ENCODE measurements at places on chromosomes 5 and 9.

DNA sequence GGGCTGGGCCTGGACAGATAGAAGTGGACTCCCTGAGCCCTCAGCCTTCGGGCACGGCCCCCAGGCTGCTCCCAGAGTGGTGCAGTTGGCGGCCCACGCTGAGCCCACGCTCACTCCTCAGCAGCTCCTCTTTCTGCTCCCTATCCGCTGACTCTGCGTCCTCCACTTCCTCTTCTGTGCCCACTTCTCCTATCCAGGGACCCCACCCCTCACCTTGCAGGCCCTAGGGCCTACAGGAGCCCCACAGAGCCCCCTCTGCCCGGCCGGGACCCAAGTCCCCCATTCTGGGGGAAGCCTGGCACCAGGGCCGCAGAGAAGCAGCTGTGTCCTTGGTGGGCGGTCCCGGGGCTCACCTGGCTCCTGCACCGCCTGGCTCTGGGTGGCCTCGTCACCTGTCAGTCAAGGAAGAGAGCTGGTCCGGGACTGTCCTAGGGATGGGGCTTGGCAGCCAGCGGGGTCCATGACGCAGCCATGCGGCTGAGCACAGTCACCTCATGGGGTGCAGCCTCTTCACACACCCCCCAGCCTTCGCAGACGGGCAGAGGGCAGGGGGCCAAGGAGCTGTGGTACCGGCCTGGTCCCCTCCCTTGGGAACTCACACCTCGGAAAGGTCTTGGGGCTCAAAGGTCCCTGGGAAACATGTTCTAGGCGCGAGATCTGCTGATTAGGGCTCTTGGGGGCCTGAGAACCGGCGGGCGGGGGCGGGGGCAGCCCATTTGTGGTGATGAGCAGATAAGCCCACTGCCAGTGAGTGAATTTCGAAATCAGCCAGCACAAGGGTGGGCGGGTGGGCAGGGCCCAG, 5.4 kb upstream of the NRARP start:
- DNase-seq = no peak

GRCh38 chr9:81522716-81523551, 166.4 kb downstream of the TLE1 start:
- peak; percentile 50 for DNase-seq

- no peak for DNase-seq
Measured at GRCh38 chr5:52778781-52779180, 8.9 kb upstream of the ITGA1 start.

DNA sequence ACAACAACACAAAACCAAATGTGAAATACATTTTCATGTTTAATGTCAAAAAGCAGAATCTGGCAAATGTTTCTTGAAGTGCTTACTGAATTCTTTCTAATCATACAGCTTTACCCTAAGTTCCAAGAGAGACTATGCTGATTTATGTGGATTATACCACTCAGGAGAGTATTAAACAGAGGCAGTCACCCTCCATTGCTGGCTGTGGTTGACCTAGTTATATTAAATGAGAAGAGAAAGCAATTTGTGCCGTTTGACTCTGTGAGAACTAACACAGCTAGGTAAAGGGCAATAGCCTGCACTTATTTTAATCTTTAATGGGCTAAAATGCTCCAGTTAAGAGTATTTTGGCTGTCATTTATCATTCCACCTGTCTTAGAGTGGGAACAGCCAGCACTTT, 62.6 kb downstream of the ELL2 start:
- DNase-seq = no peak

GRCh38 chr9:32954642-32955041, 46.8 kb downstream of the APTX start:
- no peak for DNase-seq

- no peak for DNase-seq
Measured at GRCh38 chr9:114910541-114910940, 19.9 kb downstream of the TNFSF8 start.

DNA sequence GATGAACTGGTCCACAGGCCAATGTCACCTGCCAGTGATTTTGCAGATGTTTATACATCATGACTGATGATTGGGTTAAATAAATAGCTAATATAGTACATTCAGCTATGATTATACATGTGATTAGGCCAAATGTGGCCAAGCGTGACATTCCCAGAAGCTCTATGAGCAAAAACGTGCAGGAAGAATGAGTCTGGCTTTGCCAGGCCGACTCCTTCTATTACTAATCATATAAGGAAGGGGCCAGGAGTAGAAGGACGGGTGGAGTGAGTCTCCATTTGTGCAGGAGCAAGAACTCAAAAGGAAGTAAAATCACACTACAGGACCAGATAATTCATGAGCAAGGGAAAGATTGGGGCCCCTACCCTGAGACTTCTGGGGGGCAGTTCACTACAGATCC, 178.2 kb downstream of the ROR2 start:
- DNase-seq = no peak

- DNase-seq = no peak
Measured at GRCh38 chr5:153753645-153754432, 263.4 kb downstream of the GRIA1 start.

GRCh38 chr5:103512500-103512899, 50.1 kb downstream of the NUDT12 start:
- no peak for DNase-seq

GRCh38 chr5:100270023-100270771, 265.0 kb upstream of the FAM174A start:
- no peak for DNase-seq

- DNase-seq = no peak
Measured at GRCh38 chr5:56412601-56413379, 179.7 kb upstream of the ANKRD55 start.

DNA sequence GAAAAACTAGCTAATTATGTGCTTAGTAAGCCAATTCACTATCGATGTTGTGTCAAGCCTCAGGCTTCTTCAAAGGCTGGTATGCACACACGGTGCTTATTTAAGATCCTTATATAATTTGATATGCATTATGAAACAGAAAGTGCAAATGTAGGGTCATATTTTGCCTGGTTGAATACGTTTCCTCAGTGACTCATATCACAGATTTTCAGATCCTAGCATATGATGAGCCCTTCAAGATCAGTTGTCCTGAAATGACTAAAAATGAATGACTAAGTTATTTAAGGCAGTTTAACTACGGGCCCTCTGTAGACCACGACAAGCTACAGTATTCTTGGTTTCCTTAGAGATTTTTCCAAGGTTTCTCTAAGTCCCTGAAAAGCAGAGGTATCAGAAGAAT, 778.3 kb downstream of the PRELID2 start:
- no peak for DNase-seq

- no peak for DNase-seq
Measured at GRCh38 chr5:171450423-171451331, 31.2 kb downstream of the FGF18 start.

GRCh38 chr9:108073823-108074222, 584.3 kb upstream of the KLF4 start:
- peak; percentile 74 for DNase-seq

- DNase-seq = no peak
Measured at GRCh38 chr9:92671323-92671722, 1.4 kb upstream of the IPPK start.

DNA sequence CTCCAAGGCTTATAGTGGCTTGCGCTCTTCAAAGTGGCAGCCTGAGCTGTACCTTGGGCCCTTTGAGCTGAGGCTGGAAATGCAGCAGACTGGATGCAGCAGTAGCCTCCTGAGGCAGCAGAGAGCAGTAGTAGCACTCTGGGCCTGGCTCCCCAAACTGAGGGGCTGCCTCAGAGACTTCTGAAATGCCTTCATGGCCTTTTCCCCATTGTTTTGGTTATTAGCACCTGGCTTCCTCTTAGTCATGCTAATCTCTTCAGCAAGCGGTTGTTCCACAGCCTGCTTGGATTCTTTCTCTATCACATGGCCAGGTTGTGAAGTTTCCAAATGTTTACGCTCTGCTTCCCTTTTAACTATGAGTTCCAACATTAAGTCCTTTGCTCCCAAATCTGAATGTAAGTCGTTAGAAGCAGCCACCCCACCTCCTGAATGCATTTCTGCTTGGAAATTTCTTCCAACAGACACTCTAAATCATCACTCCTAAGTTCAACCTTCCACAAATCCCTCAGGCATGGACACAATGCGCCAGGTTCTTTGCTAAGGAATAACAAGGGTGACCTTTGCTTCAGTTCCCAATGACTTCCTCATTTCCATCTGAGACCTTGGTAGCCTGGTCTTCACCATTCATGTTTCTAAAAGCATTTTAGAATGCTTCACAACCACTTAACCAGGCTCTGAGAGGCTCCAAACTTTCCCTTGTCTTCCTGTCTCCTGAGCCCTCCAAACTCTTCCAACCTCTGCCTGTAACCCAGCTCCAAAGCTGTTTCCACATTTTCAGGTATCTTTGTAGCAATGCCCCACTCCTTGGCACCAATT, 145.8 kb downstream of the ZDHHC21 start:
- no peak for DNase-seq

All from DMS153 (cell line).